ENCODE measurements at places on chromosomes 1 and 21.

DNA sequence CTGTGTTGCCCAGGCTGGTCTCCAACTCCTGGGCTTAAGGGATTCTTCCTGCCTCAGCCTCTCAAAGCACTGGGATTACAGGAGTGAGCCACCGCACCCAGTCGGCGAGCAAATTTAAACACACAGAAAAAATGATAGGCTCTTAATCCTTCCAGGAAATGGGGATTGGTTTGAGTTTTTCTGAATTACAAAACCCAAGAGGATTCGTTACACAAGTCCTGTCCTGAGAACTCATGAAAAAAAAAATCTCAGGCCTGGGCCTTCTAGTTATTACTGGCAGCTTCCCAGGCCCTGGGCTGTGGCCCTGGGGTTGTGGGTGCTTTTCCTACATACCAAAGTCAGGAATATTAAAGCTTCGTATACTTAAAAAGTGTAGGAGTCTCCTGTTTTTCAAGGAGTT, 6.3 kb upstream of the IFNGR2 start:
- no peak for DNase-seq

DNA sequence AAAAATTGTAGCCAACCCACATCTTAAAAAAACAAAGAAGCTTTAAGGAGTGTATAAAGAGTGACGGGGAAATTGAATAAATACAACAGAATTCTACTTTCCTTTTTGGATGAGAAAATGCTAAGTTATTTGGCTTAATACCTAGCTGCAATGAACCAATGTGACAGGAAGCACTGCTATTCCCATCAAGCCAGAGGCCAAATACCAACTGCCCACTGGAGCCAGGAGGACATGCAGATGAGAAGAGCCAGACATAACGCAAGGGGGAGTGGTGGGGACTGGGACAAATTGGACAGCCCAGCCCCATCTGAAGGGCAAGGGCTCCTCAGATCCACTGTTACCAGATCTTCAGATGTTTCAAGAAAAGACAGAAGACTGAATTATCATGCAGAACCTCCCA, 25.7 kb downstream of the DNAJC11 start:
- no peak for DNase-seq

- no peak for DNase-seq
Observed at GRCh38 chr1:100348549-100349144, 3.7 kb upstream of the CDC14A start.

DNA sequence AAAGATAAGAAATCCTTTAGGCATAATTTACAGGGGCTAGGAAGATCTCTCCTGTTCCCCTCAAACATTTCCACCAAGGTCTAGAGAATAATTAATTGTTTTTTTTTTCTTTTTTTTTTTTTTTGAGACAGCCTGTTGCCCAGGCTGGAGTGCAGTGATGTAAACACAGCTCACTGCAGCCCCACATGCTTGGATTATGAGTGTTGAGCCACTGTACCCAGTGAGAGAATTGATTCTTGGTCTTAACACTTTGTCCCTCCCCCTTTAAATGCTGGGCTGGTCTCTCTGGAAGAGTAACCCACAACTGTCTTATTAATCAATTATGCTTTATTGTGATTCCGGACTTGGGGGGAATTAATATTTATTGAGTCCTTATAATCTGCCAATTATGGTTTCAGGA, 33.4 kb downstream of the ATF3 start:
- no peak for DNase-seq

DNA sequence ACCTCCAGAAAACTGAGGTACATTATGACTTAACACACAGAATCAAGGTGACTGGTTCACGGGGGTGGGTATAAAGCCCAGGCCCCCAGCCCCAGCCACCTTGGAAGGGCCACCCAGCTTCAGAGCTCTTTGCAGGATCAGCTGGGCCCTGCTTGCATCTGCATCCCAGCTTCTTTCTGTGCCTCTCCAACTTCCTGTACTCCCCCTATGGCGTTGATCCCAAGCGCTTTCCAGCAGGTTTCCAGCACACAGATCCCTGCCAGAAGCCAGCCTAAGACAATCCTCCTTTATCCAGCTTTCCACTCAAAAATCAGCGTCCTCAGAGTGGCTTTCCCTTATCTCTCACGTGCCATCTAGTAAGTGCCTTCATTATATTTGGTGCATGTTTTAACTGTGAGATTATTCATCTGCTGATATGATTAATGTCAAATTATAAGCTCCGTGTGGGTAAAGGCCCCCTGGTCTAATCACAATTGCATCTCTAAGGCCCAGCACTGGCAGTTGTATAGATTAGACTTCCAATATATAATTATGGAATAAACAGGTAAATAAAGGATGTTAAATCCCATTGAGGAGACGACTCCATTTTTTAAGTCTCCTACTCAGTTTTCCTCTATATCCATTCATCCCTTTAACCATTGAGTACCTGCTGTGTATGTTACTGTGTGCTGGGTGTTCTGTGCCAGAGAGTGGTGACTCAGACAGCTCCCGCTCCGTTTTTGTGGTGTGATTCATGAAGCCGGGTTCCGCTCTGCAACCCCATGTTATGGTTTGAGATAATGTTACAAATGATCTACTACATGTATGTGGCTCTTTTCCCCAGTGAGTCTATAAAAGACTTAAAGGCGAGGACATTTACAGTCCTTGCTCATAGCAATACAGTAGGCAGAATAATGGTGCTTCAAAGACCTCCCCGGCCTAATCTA, 387.6 kb downstream of the PCP4 start:
- no peak for DNase-seq

DNA sequence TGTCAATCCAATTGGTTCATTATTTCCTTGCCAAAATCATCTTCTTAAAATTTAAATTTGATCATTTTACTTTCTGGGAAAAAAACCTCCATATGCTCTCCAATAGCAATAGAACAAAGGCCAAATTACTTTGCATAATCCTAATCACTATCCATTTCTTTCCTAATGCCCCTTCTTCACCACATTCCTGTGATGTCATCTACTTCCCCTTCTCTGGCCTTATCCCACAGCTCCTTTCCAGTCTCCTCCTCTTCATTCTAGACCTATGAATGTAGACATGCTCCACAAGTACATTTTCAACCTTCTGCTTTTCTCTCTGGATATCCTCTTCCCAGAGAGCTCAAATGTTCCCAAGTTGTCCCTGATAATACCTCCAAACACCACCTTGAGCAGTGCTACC, 216.6 kb downstream of the MRPL39 start:
- no peak for DNase-seq

- no peak for DNase-seq
Observed at GRCh38 chr1:212612041-212612961, 3.7 kb downstream of the ATF3 start.

DNA sequence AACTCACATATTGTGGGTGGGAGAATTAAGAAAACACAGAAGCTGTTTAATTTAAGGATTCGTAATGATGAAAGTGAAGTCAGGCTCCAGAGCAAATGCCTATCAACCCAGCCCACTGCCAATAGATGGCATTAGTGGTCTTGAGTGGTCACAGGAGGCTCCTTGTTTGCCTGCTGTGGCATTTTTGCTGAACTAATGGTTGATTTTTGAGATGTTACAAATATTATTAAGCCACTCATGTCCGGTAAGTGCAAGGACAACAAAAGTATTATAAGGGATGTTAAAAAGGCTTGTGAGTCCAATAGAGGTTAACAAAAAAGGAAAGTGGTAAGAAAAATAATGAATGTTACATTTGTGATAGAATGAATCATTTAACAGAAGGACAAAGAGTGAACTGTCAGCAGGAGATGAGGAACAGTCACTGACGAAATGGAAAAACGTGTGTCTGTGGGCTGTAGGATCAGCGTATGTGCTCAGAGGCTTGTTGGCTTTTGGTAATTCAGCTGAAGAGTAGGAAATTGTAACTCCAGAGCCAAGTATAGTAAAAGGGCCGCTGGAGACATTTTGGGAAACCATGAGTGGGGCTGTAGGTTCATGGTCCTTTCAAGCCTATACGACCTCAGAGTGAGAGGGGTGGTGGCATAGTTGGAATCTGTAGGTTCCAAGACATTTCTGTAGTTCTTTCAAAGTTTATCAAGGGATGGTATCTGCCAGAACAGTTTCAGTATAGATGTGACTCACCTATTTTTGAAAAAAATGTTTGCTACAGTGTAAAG, 11.2 kb downstream of the SFT2D2 start:
- no peak for DNase-seq

Measured in activated CD4-positive, CD25-positive, alpha-beta regulatory T cell (primary cell).